ENCODE measurements at places on chromosomes 7 and 10. TPM values are rescaled to one million over a fixed set of nuclear protein-coding genes. Genes with fewer than 3 reads are reported as not detected.

MYO3A gene
- 9.7 TPM for polyA plus RNA-seq

AMPH gene
- 17.1 TPM for polyA plus RNA-seq

CALN1 gene
- polyA plus RNA-seq, result 0.83 TPM

SLC29A4 gene
- polyA plus RNA-seq, result 33.8 TPM

VTI1A gene
- 18.9 TPM for polyA plus RNA-seq

AOAH gene
- 3.1 TPM for polyA plus RNA-seq

CNNM1 gene
- 2.1 TPM for polyA plus RNA-seq

PLCE1 gene
- polyA plus RNA-seq, result 36.3 TPM

C10orf53 gene
- polyA plus RNA-seq, result not detected

PON3 gene
- 3.3 TPM for polyA plus RNA-seq

LIPM gene
- polyA plus RNA-seq, result not detected

TAF5 gene
- polyA plus RNA-seq, result 6.9 TPM

CACNA2D1 gene
- polyA plus RNA-seq, result 24.1 TPM

CARD11 gene
- 1.6 TPM for polyA plus RNA-seq

PRSS2 gene
- not detected for polyA plus RNA-seq
